ENCODE measurements at places on chromosomes 11 and 22. TPM values are rescaled to one million over a fixed set of nuclear protein-coding genes. Genes with fewer than 3 reads are reported as not detected.

Gene GGTLC3
- not detected for total RNA-seq

Gene RAB30
- total RNA-seq = 18.6 TPM

Gene GRAMD1B
- 9.1 TPM for total RNA-seq

Gene KCNE3
- not detected for total RNA-seq

DNA sequence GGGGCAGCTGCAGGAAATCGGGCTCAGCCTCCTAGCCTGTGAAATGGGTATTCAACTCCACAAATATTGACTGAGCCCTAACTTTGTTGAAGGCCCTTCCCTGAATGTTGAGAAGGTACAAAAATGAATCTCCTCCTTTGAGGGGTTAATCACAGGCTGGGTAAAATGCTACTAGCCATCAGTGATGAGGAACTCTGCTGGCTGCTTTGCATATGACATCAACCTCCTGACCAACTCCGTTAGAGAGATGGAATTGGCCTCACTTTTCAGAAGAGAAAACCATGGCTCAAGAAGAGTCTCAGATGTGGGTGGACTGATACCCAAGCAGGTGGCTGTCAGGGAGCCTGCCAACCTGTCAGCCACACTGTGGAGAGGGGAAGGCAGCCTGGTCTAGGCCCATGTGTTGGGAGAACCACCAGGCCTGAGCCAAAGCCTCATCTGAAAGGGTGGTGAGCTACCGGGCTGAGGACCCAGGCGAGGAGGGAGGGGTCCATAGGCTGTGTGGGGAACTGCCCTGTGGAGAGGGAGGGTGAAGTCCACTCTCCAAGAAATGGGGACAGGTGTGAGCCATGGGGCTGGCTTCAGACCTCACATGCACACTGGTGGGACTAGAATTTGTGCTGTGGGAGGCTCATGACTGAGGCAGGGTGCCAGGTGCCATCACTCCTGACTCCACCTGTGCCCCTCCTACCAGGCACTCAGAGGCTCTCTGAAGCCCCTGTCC, 11.8 kb downstream of the CDCA5 start:
- DNase-seq = no peak

DNA sequence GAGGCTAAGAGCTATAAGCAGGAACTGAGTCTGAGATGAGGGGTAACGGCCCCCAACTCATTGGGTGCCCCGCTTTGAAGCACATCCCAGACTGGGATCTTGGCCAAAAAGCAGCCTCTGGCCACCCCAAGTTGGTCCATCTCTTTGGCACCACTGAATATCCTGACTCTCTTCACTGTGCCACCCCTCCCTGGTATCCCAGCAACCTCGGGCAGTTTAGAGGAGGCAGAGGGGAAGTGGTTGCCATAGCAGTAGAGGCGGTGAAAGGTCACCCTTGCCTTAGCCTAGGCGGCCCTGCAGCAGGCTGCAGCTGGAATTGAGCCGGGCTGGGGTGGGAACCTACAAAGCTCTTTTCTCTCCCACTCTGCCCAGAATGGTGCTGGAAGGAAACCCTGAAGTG, 1.1 kb downstream of the PELI3 start:
- no peak for DNase-seq

- no peak for DNase-seq
These were observed 56.9 kb upstream of the CSNK2A3 start for GRCh38 chr11:11409901-11410300.

DNA sequence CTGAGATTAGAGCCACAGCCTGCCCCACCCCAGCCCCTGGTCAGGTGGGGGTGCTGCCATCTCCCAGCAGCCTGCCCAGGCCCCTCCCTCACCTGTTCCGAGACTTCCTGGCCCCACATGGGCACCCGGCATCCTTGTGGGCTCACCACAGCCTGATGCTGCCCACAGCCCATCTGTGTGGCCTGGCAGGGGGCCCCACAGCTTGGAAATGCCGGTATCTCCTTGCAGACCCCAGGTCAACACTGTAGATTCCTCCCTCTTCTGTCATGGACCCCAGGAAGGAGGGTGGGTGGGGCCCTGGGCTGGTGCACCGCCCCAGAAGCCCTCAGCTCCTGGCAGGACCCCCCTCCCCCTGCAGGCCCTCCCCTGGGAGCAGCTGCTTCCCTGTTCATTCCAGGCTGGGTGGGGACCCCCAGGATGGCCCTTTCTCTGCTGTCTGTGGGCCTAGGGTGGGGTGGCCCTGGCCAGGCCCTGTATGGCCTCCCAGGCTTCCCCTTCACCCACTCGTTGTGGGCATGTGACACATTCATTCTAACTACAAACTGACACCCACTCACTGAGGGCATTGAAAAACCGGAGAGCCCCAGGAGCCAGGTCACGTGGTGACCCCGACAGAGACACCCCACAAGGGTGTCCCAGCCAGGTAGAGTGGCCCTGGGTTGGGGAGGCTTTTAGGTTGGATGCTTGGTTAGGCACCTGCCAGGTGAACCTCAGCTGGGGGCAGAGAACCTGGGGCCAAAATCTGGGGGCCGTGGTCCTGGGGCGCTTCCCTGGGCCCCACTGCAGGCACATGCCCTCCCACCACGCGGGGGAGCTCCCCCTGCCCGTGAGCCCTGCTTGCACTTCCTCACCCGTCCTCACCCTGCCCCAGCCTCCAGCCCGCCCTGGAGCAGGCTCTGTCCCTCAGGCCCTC, 44.1 kb upstream of the CCDC188 start:
- no peak for DNase-seq

DNA sequence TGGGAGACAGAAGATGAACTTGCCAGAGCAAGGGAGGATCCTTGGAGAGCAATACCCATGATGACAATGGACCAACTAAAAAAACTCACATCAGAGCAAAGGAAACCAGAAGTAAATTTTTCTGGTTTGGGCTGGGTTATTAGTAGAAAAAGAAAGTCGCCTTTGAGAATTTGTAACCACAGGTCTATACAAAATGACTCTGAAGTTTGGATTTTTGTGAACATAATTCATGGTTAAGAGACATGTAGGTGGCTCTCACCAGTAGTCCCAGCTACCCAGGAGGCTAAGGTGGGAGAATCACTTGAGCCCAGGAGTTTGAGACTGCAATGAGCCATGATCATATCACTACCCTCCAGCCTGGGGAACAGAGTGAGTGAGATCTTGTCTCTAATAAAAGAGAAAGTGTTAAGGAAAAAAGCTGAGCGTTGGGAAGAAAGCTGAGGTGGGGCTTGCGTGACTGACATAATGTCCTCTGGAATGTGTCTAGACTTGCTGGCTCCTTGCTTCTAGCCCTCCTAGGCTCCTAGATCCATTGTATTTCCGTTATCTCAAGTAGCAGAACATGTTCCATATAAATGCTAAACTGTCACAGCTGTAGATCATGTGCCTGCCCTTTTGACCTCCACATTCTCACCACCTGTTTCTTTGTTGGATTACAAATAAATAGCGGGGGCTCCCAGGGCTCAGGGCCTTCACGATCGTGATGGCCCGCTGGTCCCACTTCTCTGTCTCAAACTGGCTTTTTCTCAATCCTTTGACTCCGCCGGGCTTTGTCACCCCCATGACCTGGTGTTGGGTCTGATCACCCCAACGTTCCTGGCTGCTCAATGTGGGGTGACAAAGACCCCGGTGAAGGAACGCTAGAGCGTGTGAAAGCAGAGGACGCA, 56.2 kb upstream of the SC5D start:
- DNase-seq = no peak

- no peak for DNase-seq
These were observed 4.7 kb upstream of the C11orf96 start for GRCh38 chr11:43937434-43938411.
